ENCODE measurements at places on chromosomes 6 and 20. TPM values are rescaled to one million over a fixed set of nuclear protein-coding genes. Genes with fewer than 3 reads are reported as not detected.

The GPLD1 gene
- total RNA-seq, result 0.88 TPM

- DNase-seq, result no peak
These were observed 325.5 kb upstream of the KCNQ5 start for GRCh38 chr6:72296375-72296774.

DNA sequence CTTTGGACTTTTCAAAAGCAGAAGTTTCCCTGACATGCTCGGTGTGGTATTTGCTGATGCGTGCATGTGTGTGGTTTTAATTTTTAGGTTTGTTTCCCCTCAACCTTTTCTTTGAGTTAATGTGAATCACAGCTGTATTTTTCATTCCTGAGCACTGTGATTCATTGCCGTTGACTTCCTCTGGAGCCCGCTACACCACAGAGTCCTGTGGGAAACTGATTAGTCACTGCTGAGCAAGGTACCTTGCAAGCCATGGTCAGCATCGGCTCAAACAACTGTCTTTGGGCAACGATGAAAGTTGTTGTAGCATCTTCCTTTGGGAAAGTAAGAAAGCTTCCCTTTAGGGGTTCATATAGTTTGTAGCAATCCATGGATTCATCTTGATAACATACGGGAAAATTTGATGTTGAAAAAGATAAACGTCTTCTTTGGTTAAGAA lies 57.5 kb downstream of the RIN2 start:
- DNase-seq, result peak; percentile 62

The ESR1 gene
- total RNA-seq, result 1.5 TPM

The PAK1IP1 gene
- 17.2 TPM for total RNA-seq

DNA sequence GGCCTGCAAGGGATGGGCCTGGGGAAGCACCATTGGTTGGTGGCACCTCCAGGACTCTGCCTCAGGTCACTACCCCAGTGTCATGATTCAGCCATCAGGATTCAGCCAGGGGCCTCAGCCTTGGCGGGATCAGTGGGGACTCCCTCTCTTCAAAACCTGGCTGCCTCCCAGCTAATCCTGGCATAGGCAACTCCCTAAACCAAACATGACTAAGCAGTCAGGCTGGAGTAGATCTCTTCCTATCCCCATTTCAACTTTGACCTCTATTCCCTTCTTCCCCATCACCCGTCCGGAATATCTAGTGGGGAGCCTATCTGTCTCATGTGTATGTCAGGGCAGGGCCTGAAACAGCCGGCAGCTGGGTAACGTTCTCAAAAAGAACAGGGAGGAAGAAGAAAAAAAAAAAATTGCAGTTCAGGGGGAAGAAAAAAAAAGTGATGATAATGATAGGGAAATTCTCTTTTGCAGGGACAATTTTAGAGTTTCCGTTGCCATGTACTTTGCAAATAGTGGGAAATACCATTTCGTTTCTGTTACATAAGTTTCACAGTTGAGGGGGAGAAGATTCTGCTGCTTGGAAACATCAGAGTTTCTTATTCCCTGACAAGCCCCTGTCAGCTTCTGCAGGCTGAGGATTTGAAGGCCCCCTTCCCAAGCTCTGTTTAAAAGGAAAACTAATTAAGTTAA lies 4.1 kb upstream of the PREX1 start:
- DNase-seq, result peak; percentile 61

DNA sequence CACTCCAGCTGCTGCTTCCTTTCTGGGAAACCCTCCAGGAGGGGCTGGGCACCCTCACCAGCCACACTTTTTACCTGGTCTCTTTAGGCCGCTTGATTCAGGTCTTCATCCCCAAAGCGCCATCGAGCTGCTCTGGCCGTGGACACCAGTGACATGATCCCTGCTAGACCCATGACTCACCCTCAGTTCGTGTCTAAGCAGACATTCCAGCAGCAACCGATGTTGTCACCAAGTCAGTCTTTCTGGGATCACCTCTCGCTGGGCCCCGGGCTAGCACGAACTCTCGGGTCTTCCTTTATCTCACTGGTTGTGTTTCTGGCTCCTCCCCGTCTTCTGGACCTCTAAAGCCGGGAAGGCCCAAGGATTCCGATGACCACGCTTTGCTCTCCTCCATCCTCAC lies 43.0 kb upstream of the GPR31 start:
- no peak for DNase-seq

- DNase-seq, result no peak
These were observed 211.1 kb downstream of the OGFRL1 start for GRCh38 chr6:71499667-71500066.

- no peak for DNase-seq
These were observed 6.0 kb upstream of the PTK7 start for GRCh38 chr6:43070028-43070632.

DNA sequence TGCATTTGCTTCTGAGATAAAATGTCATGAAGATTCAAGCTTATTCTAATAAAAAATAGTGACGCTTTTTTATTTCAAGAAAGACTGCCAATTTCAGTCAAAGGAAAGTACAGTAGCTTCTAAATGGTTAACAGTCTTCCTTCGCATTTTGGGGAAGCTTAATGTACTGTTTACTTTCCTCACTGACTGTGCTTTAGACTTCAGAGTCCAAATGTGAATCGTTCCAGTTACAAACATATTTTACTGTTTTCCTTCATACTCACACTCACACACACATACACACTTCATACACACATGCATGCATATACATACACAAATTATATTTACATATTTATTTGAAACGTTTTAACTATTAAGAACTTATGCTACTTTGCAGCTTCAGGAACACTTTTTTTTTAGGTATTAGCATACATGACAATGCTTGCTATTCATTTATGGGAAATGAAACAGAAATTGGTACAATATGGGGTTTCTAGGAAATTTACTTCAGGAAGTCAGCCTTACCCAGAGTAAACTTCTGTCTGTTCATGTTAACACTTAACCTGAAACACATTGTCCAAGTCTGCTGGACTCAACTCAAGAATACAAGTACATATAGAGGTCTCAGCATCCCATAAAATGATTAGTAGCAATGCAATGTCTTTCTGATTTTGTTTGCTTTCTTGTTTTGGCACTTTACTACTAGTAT lies 145.4 kb downstream of the RPS12 start:
- no peak for DNase-seq

DNA sequence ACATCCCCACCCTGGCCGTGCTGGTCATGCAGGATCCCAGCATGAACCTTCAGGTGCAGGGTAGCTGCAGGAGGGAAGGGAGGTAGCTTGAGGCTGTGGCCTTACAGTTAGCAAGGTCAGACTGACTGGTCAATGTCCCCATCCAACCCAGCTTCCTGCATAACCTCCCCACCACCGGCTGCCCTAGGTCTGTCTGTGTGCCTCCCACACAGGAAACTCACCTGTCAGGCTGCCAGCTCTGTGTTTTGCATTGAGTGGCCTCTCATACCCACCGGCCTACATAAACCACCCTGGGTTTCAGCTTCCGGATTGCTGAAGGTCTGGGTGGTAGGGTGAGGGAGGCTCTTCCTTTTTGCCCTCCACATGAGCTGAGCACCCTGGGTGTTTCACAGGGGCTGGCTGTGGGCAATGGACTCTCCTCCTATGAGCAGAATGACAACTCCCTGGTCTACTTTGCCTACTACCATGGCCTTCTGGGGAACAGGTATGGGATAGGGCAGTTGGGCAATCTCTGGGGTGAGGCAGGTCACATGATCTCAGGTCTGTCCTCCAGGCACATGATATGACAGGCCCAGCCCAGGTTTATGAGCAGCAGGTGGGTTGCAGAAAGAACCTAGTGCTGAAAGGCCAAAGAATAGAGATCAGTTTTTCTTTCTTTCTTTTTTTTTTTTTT lies 1.8 kb downstream of the CTSA start:
- no peak for DNase-seq

The VGLL2 gene
- 95.9 TPM for total RNA-seq

DNA sequence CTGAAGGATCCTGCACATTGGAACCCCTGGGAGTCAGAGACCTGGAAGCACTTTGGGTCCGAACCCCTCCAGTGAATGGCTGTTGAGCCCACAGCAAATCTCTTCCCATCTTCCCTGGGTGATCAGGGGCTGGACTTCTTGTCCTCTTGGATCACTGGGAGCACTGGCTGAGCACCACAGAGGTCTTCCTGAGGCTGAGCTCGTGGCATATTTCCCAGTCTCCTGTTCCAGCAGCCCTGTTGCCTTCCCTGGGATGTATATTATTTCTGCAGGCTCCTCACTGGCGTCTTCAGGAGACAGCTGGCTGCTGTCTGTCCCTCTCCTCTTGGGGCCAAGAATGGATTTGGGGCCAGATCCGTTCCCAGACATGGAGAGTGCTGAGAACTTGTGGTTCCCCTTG lies 43.4 kb downstream of the PTK7 start:
- DNase-seq, result no peak

The CFB gene
- total RNA-seq, result 2.5 TPM

The HSF2 gene
- total RNA-seq, result 17.9 TPM

DNA sequence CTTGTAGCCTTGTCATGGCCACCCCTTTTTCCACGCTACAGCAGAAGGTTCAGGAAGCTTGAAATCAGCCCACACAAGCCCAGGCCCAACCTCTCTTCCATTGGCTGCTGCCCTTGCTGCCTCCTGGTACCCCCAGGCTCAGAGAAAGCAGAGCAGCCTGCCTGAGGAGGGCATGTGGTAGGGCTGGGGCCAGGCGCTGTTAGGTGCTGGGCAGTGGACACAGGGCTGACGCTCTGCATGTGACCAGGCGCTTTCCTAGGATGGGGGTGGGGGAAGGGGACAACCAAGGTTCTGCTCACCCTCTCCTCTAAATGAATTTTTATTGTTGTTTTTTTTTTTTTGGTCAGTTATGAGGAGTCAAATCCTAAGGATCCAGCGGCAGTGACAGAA lies 36.3 kb upstream of the ID1 start:
- no peak for DNase-seq

The HDGFL1 gene
- total RNA-seq, result not detected

The PPP1R14C gene
- total RNA-seq, result 13.3 TPM

DNA sequence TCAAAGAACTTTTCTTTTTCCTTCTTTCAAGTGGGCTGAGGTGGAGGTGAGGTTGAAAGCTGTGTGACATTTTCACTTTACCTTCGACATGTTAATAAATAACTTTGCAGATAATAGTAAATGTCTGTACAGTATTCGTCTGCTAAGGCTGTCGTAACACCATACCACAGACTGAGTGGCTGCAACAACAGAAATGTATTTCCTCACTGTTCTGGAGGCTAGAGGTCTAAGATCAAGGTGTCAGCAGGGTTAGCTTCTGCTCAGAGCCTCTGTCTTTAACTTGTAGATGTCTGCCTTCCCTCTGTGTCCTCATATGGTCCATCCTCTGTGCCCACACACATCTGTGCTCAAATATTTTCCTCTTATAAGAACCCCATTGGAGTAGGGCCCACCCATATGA lies 14.9 kb downstream of the PHACTR2 start:
- DNase-seq, result no peak

The LCA5 gene
- 1.8 TPM for total RNA-seq

DNA sequence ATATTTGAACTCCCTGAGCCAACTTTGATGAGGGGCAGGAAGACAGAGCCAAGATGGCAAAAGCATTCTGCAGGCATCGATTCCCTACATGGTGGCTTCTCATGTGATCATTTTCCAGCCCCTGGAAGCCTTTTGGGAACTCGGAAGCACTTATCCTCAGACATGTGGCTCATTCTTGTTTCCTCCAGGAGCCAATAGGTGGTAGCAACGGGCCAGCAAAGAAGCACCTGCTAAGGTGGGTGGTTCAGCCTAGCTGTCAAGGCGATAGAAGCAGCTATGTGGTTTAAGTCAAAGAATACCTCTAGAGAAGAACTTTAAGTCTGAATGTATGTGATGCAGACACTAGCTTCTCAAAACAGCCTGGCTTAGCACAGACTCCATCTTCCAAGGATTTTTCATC lies 64.9 kb upstream of the PAX1 start:
- no peak for DNase-seq

DNA sequence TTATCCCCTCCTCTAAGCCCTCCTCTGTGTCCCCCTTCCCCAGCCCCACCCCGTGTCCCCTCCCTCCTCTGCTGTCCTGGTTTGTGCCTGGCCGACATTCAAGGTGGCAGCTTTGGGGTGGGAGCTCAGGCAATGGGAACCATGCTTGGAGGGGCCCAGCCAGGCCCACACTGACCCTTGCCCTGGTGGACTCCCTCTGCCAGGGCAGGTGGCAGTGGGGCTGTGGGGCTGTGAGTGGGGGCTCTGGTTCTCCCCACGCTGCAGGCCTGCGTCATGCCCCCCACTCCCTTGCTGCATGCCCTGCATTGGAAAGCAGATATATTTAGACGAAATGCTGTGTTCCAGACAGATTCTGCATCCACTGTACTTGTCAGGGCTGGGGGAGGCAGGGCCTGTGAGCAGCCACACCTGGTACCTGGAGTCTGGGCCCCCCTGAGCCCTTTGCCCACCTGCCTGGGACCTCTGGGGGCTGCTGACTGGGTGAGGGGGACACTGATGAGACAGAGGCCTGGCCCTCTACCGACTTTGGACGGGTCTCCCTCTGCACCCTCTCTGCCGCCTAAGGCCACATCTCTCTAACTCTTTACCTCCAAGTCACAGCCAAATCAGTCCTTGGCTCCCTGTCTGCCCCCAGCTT lies 14.2 kb downstream of the DLGAP4 start:
- peak; percentile 35 for DNase-seq
